Activated T-cell treated with anti-CD3 and anti-CD28 coated beads for 1 hour (primary cell): ENCODE measurements at places on chromosomes 2 and 18.

DNA sequence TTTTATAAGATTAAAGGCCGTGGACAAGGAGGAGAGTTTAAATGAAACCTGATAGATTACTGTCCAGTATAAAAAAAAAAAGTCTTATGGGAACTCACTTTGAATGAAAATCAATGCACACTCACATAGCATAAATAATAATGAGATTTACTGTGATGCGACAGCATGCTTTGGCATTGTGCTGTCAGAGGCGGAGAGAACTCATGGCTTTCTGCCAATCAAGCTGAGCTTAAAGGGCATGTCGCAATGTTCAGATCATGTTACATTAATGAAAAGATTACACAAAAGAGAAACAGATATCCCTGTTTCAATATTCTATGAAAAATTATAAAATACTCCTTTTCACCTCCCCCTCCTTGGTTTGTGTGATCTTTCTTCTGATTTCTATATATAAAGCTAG is 310.8 kb downstream of the ERBB4 start:
- no peak for DNase-seq

- no peak for DNase-seq
These were observed 24.3 kb downstream of the INPP5D start for GRCh38 chr2:233084488-233084887.

DNA sequence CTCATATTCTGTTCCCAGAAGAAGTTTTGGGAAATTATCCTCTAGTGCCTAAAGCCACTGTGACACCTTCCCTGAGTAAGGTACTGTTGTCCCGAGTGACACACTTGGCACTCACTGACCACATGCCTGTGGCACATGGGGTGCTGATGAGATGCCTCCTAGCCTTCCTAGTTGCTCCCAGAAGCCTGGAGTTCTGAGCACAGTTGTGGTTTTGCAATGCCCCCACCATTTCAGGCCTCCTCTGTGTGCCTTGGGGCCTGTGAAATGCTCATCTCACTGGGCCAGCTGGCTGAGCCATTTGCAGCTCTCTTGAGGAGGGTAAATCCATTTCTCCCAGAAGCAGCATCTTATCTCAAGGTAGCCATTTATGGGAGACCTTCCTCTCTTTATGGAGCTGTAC is 91.8 kb downstream of the DGKD start:
- no peak for DNase-seq

GRCh38 chr2:168935810-168936581 is 34.9 kb downstream of the G6PC2 start:
- DNase-seq = no peak

DNA sequence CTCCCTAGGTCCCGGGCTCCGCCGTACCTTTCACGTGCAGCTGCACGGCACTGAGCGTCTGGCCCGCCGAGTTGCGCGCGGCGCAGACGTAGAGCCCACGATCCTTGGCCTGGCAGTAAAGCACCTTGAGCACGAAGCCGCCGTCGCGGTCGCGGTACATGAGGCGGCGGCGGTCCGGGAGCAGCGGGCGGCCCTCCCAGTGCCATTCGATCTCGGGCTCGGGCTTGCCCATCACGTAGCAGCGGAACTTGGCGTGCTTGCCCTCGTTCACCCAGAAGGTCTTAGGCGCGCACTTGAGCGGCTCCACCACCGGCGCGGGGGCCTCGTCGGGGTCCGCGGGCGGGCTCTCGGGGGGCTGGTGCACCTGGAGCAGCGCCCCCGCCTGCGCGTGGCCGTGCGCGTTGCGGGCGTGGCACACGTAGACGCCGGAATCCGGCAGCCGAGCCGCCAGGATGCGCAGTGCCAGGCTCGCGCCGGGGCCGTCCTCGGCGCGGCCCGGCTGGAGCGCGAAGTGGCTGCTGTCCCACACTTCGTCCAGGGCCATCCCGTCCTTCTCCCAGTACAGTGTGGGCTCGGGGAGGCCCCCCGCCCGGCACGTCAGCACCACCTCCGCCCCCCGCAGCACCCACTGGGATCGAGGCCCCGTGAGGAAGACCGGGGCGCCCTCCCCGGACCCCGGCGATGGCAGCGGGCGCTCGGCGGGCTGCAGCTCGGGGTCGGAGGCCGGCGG is 980 bp downstream of the OBSL1 start:
- no peak for DNase-seq

- no peak for DNase-seq
These were observed 208.4 kb upstream of the COL3A1 start for GRCh38 chr2:188765522-188766470.

DNA sequence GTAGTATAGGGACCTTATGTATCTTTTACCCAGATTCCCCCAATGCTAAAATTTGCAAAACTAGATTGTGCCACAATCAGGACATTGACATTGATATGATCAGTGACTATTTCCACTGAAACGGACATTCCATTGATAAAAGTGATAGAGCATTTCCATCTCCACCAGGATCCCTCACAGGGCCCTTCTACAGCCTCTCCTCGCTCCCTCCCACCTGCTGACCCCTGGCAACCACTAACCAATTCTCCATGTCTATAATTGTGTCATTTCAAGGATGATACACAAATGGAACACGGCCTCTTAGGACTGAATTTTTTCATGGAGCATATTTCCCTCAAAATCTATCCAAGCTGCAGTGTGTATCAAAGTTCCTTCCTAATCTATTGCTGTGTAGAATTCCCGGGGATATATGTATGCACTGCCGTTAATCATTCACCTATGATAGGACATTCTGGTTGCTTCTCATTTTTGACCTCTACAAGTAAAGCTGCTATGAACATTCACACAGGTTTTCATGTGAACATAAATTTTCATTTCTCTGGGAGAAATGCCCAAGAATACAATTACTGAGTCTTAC is 67.3 kb downstream of the UXS1 start:
- no peak for DNase-seq
